Stimulated activated naive CD4-positive, alpha-beta T cell treated with Interleukin-2 at 50 U/mL for 16 hours (primary cell): ENCODE measurements at places on chromosomes 4 and X.

GRCh38 chrX:71053217-71053621 lies 14.9 kb downstream of the SNX12 start:
- DNase-seq: no peak

DNA sequence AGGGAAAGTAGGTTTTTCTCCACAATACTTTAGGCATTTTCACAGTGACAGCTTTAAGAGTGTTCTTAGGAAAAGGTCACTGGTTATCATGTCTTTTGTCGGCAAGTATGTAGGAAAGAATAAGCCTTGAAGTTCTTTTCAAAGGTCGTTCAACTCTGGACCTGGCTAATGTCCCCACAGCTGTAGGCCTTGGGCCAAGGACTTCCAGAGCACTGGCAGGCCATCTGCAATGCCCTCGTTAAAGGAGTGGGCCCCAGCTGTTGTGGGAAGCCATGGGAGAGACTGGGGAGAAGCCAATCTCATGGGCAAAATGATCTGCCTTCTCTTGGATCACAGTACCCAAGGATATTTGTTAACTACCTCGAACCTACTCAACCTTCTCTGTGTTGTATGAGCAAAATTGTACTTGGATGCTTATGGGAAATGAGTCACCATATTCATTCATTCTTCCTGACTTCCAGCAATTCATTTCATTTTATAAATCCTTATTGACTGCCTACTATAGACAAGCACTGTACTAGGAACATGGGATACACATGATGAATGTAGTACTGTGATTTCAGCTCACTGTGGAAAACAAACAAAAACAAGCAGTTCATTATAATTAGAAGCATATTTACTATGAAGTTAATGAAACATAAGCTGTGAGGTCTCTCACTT lies 141.1 kb upstream of the KIT start:
- no peak for DNase-seq

GRCh38 chrX:5748586-5749150 lies 480.0 kb downstream of the NLGN4X start:
- no peak for DNase-seq

DNA sequence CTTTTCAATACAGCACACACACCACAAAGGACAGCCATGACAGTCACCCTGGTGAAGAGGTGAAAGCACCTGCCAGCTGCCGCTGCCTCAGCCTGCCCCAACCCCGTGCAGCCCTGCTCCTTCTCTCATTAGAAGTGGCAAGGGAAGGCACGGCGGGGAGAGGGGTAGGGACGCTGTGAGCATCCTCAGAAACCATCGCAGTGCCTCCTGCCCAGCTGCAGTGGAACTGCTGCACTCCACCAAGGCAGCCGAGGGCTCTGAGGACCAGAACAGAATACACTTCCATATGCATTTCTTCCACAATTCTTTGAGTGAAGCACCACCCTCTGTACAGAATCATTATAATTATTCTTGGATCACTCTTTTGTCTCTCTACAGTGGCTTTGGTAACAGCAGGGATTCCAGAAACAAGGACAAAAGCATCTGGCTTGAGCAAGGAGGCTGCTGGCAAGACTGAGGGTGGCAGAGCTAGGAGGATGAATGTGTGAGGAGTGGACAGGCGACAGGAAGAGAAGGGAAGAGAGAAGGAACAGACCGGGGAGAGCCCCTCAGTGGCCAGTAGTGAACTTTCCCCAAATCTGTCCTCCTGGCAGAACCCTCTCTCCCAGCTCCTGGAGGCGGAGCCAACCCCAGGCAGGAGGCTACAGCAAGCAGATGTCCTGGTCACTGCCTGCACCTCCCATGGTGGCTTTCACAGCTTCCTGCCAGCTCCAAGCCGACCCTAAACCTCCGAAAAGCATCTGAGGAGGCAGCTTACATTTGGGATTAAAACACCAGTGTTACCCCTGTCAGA lies 73.2 kb downstream of the MTNR1A start:
- DNase-seq: no peak

DNA sequence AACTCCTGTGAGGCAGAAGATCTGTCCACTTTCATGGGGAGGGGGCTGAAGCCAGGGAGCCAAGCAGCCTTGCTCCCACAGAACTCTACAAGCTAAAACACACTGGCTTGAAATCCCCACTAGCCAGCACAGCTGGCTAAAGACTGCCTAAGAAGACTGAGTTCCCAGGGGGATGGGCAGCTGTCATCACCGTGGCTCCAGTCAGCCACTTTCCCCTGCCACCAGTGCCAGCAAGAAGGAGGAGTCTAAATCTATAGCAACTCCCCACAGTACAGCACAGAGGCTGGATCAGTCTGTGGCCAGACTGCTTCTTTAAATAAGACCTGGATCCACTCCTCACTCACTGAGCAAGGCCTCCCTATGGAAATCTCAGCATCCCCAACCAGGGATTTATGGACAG lies 308.6 kb downstream of the FAM47B start:
- DNase-seq: no peak

- no peak for DNase-seq
Observed at GRCh38 chr4:9988933-9989332, 32.4 kb downstream of the SLC2A9 start.

DNA sequence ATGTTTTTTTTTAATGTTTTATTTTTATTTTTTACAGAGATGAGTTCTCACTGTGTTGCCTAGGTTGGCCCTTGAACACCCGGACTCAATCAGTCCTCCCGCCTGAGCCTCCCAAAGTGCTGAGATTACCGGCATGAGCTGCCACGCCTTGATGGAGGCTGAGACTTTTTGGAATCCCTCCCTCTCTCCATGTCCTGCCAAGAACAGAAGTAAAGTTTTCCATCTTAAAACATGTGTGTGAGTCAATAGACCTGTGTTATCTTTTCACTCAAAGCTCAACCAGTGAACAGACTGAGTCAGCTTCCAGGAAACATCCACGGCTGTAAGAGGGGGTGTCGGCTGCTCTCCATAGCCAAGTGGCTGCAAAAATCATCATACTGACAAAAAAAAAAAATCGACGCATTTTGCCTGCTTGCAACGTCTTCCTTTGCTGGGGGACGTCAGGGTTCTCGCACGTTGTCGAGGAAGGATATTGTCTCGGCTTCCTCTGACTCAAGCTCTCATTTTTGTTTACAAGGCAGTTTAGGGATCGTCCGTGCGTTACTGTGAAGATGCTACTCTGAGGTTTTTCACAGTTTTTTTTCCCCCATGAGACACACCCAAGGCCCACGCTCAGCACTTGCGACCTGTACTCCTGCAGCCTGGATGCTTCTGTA lies 10.0 kb upstream of the ASMTL start:
- DNase-seq: peak; percentile 85

DNA sequence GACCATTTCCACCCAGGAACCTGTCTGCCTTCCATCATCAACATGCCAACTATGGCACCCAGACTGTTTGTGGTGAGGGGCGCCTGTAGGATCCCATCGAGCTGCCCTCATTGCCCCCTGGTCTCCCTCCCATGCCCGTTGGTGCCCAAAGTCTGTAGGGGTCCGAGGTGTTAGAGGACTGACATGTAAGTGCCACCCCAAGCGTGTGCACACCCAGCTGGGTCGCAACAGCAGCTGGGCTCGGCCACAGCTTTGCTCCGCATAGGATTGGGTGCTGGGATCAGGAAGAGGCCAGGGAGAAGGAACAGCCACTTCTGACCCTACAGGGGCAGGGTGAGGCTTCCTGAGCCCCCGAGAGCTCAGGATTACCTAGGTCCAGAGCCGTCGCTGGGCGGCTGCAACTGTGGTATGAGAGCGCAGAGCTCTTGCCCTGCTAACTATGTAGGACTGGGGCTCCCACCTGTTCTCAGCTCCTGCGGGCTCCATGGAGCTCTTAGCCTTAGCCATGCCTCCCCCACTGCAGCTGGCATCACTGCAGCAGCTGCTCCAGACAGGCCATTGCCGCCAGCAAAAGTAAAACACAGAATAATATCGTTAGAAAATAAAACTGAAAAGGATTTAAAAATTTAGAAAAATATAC lies 1160.3 kb downstream of the FSTL5 start:
- no peak for DNase-seq
